T47D (cell line): ENCODE measurements at places on chromosomes 5 and 9.

DNA sequence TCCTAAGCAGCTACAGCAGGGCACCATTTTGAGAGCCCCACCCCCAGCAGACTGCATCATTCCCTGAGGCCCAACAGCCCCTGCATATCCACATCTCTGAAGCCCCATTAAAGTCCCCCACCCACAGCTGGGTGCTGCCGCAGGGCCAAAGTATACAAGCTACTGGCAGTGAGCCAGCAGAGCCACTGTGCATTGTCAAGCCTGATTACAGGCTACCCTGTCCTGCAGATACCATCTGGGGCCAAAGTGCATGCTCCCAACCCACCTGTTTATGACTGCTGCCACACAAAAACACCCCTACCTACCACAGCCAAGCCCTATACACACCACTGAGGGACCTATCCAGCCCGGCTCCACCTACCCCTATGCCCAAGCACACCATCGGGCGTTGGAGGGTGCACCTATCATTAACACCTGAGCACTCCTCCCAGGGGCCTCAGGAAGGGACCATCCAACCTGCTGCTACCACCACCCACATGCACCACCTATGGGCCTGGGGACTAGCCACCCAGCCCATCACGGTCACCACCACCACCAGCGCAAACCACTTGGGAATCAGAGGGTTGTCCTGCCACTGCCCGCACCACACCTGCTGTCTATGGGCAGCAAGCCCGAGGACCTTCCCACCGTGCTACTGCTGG, 105.0 kb downstream of the PLPP1 start:
- no peak for DNase-seq

GRCh38 chr5:120769312-120769872, 305.3 kb downstream of the PRR16 start:
- no peak for DNase-seq

DNA sequence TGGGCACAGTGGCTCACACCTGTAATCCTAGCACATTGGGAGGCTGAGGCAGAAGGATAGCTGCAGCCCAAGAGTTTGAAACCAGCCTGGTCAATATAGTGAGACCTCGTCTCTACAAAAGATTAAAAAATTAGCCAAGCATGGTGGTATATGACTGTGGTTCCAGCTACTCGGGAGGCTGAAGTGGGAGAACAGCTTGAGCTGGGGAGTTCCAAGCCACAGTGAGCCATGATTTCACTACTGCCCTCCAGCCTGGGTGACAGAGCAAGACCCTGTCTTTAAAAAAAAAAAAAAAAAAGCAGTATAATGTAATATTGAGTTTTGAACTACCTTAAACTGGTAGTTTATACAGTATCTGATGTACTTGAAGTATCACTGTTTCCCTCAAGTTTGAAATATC, 358.4 kb downstream of the EBF1 start:
- no peak for DNase-seq

DNA sequence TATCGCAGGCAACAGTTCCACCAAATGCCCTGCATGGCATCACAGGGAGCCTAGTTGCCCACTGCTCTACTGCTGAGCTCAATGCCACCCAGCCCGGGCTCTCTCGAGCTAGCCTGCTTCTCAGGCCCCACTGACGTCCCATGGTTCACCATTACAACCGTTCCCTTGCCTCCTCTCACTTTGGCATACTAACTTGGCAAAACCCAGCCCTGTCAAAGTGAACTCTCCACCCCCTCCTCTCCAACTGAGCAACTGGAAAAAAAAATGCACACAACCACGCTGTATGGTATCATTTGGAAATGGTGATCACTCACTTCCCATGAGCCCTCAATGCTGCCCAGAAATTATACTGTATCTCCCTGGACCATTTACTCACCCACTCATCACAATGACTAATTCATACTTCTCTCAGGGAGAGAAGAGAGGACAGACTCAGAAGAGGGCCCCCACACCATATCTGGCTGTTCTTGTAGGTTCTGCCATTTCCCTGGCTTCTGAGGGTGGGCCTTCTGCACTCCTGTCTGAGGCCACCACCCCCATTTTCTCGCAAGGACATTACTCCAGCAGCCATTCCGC, 51.4 kb upstream of the RARS1 start:
- no peak for DNase-seq

DNA sequence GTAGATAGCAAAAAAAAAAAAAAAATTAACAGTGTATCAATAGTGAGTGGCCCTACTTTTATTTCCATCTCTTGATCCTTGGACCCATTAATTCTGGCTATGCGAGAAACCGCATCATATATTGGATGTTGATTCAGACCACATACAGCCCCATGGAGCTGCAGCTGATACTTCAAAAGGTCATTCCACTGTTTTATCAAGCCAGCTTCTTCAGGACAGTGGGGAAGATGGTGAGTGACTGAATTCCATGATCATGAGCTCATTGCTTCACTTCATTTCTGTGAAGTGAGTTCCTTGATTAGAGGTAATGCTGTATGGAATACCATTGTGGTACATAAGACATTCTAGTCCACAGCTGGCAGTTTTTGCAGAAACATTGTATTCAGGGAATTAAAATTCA, 222.9 kb upstream of the MEF2C start:
- DNase-seq = no peak

GRCh38 chr9:77922591-77922990, 109.0 kb downstream of the GNAQ start:
- DNase-seq = no peak
